ENCODE measurements at places on chromosomes 3 and 15.

GRCh38 chr15:85137489-85138168 lies 156.0 kb downstream of the PDE8A start:
- DNase-seq, result no peak

GRCh38 chr3:110323349-110323748 lies 748.3 kb upstream of the NECTIN3 start:
- DNase-seq, result no peak

- DNase-seq, result no peak
These were observed 33.7 kb downstream of the THRB start for GRCh38 chr3:24460974-24461373.

DNA sequence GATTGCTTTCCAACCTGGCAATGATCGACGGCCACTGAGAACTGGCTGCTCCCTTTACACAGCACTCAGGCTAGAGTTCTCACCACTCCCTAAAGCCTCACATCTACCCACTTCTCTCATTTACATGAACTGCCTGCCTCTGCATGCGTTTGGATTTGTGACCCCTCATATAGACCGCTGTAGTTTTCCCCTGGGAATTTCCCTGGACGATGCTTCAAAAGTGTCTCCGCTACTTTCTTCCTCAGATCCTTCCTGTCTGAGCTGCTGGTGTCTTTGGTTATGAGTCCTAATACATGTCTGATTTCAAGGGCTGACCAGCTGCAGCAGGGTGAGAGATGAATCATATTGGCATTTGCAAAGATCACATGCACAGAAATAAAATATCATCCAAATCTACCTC lies 116.7 kb upstream of the ETV5 start:
- DNase-seq, result no peak

GRCh38 chr15:58926823-58927222 lies 6.7 kb downstream of the SLTM start:
- no peak for DNase-seq

DNA sequence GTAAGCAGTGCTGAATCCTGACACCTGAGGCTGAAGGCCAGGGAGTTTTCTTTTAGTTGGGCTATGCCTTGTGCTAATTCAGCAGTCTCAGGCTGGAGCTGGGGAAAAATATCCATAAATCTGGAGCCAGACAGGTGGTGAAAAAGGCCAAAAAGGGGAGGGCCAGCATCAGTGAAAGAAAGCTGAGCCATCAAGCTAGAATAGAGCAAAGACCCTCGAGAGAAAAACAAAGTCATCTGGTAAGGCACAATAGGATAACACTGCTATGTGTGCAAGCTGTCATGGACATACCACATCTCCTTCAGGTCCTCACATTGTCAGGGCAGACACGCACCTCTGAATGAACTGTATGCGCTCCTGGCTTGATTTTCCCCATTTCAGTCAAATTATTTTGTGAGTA lies 687.9 kb downstream of the SQOR start:
- DNase-seq, result no peak

GRCh38 chr15:79066391-79067071 lies 24.0 kb downstream of the RASGRF1 start:
- DNase-seq, result no peak

DNA sequence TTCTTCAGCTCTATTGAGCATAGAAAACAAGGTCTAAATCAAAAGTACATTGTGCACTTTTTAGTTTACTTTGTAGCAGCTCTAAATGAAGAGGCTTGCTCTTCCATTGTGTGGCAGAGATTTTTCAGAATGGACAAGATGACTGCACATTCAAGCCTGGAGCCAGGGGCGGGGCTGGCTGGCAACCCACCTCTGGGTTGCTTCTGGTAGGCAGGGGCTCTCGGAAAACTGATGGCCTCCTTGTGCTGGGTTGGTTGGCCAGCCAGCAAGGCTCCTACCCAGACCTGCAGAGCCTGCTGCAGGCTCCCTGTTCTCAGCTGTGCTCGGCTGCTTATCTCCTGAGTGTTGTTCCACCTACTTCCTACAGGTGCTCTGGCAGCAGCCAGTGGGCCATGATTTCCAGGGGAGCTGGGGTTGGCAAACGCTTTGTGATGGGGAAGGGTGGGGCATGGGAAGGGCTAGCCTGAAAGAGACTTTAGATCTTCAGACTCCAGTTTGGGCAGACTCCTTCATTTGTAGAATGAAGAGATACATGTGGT lies 8.8 kb downstream of the BSN start:
- DNase-seq, result no peak

GRCh38 chr15:36429707-36430106 lies 149.7 kb upstream of the CDIN1 start:
- DNase-seq, result no peak

DNA sequence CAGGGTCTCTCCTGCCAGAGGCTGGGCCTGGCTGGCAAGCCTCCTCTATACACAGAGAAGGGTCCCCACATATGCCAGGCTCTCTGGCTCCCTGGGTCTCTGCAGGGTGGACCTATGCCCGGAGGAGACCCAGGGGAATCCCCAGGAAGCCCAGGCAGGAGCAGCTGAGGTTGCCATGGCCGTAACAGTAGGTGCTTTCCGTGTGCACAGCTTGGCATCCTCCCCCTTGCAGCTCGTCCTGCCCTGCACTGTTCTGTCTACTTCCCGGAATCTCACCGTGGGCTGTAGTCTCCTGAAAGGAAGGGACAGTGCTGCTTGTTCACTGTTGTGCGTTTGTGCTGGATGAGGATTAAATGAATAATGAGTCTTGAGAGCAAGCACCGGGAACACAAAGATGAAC lies 47.8 kb downstream of the DAPK2 start:
- DNase-seq, result no peak

- peak; percentile 79 for DNase-seq
These were observed 790 bp downstream of the DUT start for GRCh38 chr15:48331796-48332641.

GRCh38 chr3:98812851-98813374 lies 49.8 kb downstream of the ST3GAL6 start:
- DNase-seq, result peak; percentile 72

DNA sequence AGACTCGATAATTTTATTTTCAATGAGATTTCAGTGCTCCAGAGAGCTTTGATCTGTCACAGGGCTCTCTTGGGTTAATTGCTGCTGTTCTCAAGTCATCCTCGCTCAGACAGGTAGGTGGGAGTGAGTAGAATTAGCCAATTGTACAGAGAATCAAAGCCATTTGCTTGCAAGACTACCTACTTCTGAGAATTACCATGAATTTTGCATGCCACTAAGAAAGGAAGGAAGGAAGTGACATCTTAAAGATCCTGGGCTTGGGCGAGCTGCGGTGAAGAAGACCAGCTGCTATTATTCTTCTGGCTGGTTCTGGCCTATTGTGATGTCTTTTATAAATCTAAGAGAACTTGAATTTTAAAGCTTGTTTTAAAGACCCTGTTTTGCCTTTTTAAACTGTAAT lies 154.1 kb upstream of the LPP start:
- DNase-seq, result no peak

DNA sequence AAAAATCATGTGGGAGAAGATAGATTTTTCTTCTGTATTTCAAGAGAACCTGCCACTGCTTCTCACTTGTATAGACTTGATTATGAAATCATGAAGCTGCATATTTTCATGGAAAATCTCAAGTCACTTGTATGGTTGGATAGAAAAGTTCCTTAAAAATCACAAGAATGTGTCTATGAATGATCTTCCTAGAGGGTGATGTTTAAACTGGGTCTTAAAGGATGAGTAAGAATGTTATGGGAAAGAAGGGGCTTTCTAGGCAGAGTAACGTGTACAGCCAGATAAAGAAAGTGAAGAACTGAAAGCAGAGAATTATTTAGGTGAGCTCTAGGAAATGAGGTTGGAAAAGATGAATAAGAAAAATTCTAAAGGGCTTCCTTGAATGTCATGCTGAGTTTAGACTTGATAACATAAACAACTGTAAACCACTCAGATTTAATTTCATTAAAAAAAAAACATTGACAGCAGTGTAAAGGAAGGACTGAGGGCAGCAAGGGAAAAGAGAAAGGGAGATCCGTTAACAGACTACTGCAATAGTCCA lies 5.0 kb downstream of the CD47 start:
- peak; percentile 44 for DNase-seq

GRCh38 chr3:151393941-151394340 lies 9.4 kb upstream of the P2RY12 start:
- DNase-seq, result peak; percentile 62

- no peak for DNase-seq
These were observed 911 bp downstream of the CCRL2 start for GRCh38 chr3:46407970-46408369.

DNA sequence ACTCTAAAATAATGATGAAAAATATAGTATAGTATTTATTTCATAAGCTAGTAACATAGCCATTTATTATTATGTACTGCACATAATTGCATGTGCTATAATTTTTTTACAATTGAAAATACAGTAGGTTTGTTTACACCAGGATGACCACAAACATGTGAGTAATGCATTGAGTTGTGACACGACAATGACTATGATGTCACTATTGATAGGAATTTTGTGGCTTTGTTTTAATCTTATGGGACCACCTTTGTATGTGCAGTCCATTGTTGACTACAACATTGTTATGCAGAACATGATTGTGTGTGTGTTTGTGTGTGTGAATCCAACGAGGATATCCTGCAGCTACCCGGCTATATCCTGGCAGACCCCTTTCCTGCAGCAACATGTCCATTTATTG lies 372.2 kb upstream of the MCTP2 start:
- no peak for DNase-seq

- no peak for DNase-seq
These were observed 47.8 kb downstream of the KCNMB2 start for GRCh38 chr3:178583963-178584575.

DNA sequence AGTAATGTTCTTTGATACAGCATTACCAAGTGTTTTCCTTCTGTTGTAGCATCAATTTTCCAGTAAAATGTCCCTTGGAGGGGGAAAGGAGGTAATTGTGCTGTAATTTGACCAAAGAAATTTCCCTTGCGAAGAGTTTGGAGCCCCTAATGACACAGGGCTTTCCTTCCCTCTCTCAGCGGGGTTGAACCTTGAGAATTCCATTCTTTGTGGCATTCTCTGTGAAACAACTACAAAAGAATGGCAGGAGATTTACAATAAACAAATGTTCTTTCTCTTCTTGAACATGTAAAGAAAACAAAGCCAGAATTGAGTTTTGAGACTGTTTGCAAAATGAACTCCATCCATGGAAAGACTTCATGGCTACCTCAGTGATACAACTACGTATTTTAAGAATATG lies 53.4 kb downstream of the SIDT1 start:
- DNase-seq, result no peak

- DNase-seq, result peak; percentile 27
These were observed 297.0 kb upstream of the EPHA3 start for GRCh38 chr3:88810455-88810854.

- no peak for DNase-seq
These were observed 33.7 kb upstream of the MAGEF1 start for GRCh38 chr3:184745526-184745925.

GRCh38 chr3:159733194-159733860 lies 255.3 kb upstream of the IL12A start:
- peak; percentile 74 for DNase-seq

Measured in adipocyte (in vitro differentiated cells).